ENCODE measurements at places on chromosomes 1 and 21.

DNA sequence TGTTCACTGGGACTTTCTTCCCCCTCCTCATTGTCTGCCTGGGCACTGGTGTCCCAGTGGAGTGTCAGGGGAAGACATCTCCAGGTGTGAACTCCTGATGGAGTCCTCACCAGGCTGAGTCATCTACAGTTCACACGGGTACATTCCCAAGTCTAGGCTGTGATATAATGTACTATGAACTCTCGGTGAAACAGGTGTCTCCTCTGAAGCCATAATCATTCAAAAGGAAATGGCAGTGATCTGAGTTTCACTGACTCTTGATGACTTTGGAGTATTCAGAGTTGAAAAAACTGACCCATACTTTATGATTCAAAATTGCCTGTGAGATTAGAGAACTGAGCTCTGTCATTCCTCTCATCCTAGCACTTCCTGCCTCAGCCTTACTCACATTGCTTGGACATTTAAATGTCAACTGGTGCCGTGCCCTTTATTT lies 9.1 kb downstream of the LAMC2 start:
- no peak for DNase-seq

GRCh38 chr1:153057375-153057774 lies at the start of gene SPRR2A:
Gene SPRR2A (minus strand): TSS chr1:153057512. CDS start chr1:153056735, 777 bp downstream.
- DNase-seq = no peak

DNA sequence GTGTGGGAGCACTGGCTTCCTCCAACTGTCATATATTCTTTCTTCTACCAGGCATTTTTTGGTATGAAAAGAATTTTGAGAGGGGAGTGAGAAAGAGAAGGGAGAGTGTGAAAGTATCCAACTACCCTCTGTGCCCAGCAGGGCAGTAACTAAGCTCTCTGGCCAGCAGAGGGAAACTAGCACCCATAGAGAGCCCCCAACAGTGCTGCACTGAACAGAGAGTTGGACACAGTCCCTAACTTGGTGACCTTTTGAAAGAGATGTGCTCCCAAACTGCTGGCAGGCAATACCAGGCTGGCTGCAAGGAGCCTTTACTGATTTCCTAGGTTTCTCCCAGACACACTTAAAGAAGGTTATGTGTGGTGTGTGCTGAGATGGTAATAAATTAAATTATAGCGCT lies 118.8 kb upstream of the PBX1 start:
- no peak for DNase-seq

DNA sequence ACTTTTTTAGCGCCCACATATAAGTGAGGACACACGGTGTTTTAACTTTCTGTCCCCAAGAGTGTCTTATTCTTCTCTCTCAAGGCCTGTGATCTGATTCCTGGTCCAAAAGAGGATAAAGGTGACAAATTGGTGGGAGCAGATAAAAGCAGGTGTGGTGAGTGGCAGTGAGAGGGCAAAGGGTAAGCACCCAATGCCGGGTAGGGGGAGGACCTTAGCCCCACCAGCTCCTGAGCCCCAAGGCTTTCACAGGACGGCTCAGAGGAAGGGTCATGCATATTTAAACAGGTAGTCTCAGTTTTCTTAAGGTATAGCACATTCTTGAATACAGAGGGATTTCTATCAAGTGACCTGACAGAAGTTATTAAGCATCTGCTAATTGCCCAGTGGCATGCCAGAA lies 19.6 kb downstream of the LBR start:
- no peak for DNase-seq

- DNase-seq = no peak
These were observed 250.0 kb downstream of the GRIK3 start for GRCh38 chr1:36784147-36784859.

GRCh38 chr1:93798291-93798690 lies 80.7 kb downstream of the DNTTIP2 start:
- DNase-seq = no peak

GRCh38 chr1:152683846-152684245 lies 2.1 kb upstream of the LCE2B start:
- DNase-seq = no peak

- DNase-seq = no peak
These were observed 27.9 kb downstream of the C1orf115 start for GRCh38 chr1:220717800-220718640.

DNA sequence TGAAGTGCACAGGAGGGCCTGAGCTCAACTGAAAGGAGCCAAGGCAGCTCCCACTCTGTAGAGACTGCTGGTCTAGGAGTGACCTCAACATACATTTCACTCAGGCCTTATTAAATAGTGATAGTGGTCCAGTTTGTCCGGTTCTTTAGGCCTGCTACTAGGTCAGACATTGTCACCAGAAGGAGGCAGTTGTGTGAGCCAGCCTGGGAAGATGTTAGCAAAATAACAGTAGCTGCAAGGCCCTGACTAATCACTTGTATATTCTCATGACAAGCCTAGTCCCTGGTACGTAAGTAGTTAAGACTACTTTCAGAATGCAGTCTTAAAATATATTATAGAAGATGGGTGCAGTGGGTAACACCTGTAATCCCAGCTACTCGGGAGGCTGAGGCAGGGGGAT lies 264.0 kb upstream of the CAMK1G start:
- no peak for DNase-seq

GRCh38 chr1:118479351-118479750 lies 294.3 kb upstream of the SPAG17 start:
- DNase-seq = no peak

DNA sequence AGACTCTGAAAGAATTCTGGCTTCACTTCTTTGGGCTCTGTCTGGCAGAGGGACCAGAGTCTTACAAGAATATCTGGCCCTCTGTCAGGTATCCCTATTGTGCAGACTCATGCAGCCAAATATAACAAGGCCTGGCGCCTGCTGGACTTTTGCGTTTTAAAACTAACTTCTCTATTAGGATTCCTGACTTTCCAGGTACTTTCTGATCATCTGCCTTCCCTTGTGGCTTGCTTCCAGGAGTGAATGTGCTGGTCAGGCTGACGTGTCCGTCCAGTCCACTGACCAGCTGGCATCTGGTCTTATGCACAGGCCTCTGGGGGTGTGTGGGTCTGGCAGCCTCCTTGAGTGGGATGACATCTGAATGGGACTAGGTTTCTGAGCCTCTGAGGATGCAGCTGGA lies 8.6 kb upstream of the RAB29 start:
- DNase-seq = no peak

DNA sequence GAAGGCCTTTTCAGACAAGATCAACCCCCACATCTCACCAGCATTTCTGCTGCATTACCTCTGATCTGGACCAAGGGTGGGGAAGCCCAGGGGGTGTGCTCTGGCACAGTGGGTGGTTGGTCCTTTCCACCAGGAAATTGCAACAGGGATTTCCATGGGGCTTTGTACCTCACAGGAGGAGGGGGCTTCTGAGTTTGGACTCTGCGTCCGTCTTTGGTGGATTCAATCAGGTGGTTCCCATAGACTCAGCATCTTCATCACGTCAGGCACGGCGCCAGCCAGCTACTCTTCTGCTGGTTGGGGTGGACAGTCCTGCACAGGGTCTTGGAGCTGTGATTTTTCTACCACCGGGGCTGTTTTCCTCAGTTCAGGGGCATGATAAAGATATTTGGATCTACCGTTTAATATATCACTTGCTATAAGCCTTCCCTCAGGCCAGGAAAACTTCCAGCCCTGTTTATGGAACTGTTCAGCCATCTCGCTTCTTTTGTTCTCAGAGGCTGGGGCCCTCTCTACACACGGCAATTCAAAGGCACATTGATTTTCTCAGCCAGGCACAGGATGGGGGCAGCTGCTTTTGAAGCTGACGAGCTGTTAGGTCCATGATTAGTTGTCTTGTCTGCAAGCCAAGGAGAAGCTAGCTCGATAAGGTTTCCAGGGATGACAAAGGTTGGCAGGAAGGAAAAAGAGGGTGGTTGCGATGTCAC lies 467.3 kb downstream of the CAMTA1 start:
- no peak for DNase-seq

DNA sequence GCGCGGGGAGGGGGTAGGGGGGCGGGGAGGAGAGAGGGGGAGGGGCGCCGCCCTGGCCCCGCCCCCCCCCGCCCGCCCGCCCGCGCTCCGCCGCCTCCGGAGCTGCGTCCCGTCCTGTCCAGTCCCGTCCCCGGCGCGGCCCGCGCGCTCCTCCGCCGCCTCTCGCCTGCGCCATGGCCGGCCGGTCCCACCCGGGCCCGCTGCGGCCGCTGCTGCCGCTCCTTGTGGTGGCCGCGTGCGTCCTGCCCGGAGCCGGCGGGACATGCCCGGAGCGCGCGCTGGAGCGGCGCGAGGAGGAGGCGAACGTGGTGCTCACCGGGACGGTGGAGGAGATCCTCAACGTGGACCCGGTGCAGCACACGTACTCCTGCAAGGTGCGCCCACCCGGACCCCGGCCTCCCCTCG lies at the start of gene AGRN:
Gene AGRN, plus strand, starts transcription at position 121 of the 405 bp plus-strand sequence. Its CDS starts 53 bp downstream, at position 174.
- DNase-seq = no peak
